Activated CD4-positive, alpha-beta T cell treated with anti-CD3 and anti-CD28 coated beads, Interleukin-2, amount 50 U/mL, for 1 hour (primary cell): ENCODE measurements at places on chromosomes 1 and 21.

DNA sequence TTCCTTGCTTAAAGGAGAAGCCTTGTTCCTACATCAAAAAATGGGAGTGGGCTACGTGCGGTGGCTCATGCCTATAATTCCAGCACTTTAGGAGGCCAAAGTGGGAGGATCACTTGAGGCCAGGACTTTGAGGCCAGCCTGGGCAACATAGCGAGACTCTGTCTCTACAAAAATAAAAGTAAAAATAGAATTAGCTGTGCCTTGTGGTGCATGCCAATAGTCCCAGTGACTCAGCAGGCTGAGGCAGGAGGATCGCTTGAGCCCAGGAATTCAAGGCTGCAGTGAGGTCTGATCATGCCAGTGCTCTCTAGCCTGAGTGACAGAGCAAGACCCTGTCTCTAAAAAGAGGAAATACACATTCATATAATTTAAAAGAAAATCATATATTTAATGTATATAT lies 127.1 kb downstream of the C1orf21 start:
- no peak for DNase-seq

GRCh38 chr1:156229809-156230472 lies 12.0 kb upstream of the BGLAP start:
- DNase-seq: no peak

DNA sequence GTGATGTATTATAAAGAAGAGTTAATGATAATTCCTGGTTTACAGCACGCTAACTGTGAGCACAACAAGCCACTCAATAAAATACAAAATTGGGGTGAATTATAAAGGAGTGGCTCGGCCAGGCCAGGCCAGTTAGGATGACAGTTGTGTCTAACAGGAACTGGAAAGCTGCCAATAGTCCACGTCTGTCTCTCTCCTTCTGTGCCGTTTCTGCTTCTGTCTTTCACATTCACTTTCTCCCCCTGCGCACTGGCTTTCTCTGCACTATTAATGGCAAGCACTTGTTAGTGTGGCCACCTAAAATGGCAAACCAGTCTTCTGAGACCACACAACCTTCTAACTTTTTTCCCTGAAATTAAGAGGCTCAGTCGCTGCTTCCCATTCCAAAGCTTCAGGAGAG lies 394.3 kb downstream of the NTNG1 start:
- no peak for DNase-seq

DNA sequence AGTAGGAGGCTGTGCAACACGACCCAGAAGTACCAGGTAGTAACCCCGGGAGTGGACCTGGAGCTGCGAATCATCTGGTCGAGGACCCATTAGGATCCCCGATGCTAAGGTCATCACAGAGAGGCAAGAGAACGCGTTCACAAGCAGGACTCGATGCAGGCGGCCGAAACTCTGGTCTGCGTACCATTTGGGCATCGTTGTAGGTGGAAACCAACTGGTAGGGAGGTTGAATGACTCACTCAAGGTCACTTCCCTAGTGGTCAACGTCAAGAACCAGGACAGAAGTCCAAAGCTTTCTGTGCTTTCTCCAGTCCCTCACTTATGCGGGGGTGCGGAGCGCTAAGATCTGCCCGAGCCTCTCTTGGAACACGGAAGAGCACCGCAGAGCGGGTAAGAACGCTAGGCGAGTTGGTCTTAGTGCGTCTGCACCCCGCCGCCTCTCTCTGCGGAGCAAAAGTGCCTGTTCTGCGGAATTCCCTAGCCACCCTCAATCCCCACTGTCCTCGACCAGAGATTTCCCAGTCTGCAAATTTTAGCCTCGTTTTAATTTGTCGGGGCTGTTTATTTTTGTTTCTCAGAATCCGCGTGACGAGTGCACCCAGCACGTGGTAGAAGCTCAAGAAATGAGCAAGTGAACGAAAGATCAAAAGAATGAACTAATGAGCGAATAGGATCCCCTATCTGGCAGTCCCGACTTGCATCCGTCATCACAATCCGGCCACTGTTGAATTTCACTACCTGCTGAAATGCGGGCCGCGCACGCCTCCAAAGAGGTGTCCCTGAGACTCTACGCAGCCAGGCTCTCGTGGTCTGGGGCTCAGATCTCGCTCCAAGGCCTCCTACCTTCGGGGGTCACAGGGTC lies 12.2 kb downstream of the HLX start:
- DNase-seq: no peak

DNA sequence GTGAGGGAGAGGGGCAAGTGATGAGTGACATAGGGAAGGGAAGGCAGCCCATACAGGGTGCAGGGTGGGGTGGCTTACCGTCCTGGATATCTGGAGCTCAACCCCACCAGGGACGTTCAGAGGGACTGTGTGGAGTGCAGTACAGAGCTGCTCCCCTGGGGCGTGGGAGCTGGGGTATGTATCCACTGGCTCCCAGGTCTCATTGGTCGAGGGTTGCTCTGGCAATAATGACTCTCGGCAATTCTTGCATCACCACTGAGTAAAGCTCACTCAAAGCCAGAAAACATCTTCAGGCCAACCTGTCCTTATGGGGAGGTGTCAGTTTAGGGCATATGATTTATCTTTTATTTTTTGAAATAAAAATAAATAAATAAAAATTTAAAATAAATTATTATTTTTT lies 43.2 kb upstream of the RUNX3 start:
- DNase-seq: no peak

DNA sequence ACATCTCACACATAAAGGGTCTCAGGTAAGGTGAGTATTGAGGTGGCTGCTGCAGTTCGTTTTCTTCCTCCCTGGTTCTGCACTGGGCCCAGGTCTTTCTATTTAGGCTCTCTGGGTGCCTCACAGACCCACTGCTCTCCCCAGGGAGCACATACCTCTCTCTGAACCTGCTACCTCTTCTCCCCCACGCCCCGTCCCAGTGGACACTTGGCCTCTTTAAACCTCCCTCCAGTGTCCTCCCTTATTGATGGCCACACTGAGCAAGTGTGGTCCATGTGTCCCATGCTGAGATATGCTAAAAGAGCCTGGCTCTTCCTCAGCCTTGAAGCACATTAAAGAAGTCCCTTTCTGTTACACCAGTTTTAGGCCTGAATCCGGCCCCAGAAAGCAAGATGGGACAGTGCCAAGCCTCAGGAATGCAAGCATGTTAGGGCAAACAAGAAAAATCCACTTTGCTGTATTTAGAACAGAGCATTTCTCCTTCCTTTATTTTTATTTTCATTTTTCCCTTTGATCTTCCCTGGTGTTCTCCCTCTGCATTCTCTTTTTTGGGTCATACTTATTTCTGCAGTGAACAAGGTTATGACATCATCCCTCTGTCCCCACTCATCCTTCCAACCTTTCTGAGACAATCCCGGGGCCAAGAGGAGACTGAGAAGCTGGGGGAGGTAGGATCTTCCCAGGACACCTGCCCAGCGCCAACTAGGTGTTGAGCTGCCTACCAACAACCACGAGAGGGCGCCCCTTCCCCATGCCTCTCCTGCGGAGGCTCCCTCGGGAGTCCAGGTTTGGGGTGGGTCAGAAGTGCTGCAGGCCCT lies 5.0 kb upstream of the CHI3L2 start:
- DNase-seq: peak; percentile 74

DNA sequence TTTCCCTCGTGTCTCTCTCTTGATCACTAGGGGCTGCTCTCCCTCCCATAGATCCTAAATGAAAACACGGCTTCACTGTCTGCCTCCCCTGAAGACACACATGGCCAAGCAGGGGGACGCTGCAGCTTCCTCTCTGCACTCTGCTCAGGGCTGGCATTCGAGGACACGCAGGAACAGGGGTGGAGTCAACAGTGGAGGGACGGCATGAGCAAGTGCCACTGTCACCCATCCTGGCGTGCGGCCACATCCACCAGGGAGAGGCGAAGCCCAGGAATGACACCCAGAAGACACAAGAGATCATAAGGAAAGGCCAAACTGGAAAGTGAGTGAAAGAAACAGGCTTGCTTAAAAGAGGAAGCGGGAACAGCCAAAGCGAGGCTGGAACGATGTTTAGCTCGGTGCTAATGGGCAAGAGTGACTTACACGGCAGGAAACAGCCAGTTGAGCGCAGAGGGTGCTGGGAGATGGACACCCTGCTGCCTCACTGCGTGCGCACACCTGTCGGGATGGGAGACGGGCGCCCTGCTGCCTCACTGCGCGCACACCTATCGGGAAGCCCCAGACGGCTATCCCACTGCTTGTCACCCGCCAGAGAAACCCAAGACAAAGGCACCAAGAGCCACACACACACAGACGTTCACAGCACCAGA lies 13.6 kb upstream of the C1QTNF12 start:
- DNase-seq: no peak

DNA sequence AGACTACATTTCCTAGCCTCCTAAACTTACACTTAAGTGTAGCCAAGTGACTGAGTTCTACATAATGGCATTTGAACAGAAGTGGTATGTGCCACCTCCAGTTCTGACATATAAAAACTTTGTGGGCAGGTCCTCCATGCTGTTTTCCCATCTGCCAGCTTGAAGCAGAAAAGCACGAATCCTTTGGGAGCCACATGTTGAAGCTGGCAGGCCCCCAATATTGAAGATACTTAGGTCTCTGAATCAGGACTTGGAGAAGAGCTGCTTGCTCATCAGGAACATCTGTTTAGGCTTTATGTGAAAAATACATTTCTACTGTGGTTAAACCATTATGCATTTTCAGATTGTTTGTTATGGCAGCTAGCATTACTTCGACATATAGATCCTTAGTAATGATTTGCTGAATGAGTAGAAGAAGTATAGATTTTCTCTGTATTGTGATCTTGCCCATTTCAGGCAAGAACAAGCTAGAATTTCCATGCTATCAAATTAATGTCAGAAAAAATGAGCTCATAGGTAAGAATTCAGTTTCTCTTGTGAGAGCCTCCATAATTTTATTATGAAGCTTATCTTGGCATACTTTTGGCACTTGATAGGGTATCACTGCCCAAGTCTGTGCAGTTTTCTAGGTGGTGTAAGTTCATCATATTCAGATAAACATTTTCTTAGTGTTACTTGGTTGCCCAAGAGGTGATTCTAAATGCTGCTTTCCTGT lies 68.4 kb downstream of the GDAP2 start:
- DNase-seq: no peak

DNA sequence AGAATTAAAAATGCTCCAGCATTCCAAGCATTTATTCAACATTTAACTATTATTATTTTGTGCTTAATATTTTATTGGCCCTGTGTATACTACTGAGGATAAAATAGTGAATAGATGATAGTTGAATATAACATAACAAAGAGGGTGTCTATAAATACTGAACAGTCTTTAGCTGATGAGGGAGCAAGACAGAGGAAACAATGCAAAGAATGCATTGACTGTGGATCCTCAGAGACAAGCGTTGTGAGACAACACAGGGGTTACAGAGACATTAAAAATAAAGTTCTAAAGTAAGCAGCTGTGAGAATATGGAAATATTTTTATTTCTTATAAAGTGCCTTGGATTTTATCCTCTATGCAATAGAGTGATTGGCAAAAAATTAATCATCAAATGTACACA lies 1133.1 kb downstream of the PLA2G4A start:
- DNase-seq: no peak

GRCh38 chr1:22137004-22137720 lies 5.7 kb downstream of the WNT4 start:
- no peak for DNase-seq

DNA sequence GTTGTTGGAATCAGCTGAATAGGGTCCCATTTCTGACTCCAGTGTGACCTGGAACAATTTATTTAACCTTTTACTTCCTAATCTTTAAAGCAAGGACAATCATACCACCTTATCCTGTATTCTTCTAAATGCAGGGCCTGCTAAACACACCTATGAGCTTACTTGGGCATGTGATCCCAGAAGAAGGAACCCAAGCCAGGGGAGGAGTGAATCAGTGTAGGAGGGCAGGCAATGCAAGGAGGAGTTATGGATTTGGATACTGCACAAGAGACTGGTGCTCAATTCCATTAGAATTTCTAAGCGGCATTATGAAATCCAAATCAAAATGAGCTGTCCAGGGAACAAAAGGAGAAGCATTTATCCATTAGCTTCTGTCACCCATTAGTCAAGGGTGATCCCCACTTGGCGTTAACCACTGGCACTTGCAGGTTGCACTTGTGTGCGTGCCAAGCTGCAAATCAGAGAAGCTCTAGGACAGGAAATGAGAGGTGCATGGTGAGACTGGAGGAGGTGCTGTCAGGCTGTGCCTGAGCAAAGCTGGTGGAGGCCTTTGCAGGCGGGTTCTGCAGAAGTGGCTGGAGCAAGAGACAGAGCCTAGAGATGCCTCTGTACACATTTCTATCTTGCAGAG lies 297.2 kb upstream of the PLXNA2 start:
- DNase-seq: no peak

DNA sequence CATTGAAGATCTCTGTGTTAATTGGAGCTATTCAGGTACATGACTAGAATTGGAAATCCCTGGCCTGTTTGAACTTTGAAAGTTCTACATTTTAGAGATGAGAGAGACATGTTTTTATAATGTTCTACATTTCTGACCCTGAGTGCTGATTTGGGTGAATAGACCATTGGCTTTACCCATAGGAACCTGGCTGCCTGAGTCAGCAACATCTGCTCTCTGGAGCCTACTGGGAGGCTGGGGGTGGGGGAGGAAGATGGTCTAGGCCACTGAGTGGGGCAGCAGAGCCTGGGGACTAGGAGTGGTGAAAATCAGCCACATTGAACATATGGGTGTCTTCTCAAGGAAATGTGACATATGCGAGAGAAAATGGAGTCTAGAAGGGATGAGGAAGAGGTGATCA lies 1.4 kb upstream of the VANGL1 start:
- DNase-seq: no peak

DNA sequence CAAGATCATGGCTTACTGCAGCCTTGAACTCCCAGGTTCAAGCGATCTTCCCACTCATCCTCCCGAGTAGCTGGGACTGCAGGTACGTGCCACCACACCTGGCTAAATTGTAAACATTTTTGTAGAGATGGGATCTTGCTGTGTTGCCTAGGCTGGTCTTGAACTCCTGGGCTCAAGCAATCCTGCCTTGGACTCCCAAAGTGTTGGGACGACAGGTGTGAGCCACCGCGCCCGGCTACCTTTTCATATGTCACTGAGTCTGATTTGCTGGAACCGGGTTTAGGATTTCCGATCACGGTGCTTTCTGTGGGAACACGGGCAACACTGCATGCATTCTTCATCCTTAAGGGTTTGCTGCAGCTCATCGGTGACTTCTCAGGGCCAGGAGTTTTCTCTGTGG lies 32.2 kb upstream of the PCBP3 start:
- DNase-seq: no peak

DNA sequence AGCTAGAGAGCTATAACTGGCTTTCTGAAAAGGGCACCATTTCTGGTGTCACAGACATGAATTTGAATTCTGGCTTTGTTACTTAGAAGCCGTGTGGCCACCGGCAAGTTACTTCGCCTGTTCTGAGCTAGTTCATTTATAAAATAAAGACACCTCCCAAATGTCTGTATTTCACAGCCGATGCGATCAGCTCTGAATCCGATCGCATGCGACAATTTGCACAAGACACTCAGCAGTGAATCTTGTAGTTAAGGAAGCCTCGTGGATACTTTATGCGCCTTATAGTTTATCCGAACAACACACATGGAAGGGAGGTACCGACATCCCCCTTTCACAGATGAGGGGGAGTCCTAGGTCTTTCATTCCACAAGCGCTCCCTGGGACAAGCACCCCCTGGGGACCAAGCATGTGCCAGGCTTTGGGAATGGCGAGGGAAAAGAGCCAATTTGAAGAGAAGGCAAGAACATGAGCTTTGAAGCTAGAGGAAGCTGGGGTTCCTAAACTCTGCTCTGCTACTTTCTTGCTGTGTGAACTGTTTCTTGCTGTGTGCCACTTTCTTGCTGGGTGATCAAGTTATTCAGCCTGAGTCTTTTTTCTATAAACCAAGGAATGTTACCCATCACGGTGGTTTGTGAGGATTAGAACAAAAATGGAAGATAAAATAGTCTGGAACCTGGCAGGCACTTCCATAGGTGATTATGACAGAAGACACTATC lies 3.9 kb downstream of the ID3 start:
- no peak for DNase-seq
